8988T (cell line): ENCODE measurements at places on chromosomes 7 and 10.

DNA sequence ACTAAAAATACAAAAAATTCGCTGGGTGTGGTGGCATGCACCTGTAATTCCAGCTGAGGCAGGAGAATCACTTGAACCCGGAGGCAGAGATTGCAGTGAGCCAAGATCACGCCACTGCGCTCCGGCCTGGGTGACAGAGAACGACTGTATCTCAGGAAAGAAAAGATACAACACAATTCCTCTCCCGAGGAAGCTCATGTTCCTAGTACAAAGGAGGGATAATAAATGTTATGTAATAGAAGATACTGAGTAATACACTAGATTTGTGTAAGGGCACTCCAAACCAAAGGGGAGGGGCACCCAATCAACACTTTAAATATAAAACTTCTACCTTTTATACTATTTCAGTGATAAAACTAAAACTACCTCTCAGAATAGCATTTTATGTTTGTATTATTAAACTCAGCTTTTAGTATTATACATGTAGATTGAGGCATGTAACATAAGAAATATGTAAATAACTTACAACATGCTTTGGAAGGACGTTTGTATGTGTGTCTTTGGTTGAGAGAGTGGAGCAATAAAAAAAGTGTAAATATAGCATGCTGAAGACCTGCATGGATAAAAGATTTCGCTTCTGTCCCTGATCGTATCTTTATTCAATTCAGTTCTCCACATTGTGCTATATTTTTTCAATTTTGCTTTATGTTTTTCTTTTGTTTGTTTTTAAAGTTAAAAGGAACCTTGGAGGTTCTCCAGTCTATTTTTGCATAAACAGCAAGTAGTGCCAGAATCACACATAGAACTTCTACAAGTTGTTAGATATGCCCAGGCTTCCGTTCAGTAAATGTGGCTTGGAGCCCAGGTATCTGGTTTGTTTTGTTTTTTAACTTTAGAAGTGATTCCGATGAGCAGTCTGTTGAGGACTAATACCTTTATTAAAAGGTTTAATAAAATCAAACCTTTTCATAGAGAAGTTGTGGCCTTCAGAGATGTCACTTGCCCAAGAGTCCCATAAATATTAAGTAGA, 71.9 kb downstream of the WAC start:
- no peak for DNase-seq

- no peak for DNase-seq
These were observed 80.0 kb downstream of the RBM33 start for GRCh38 chr7:155724327-155725005.

DNA sequence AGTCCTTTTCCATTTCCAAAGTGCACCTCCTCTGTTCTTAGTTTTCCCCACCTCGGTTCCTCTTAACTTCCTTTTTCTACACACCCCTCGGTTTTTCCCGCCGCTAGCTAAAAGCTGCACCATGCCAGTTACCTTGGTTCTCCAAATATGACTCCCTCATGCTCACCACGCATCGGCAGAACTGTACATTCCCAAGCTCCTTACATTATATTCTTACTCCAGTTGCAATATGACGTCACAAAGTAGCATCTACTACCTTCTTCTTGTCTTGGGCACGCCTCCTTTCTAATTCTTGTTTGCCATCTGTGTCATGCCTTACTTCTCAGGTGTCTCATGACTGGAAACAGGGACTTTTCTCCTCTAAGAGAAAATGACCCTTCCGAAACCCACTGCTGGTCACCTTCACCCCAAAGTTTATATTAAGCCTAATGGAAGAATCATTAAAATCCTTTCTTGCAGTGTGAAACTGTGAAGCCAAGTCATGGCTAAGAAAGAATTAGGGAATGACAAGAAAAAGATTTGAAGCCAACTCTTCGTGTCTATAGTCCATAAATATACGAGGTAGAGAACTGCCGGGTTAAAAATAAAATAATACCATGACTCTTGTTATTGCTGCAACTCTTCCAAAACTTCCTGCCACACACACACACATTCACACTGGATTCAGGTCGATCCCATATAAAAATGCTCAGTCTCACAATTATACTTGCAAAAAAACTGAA, 1.7 kb downstream of the ESYT2 start:
- DNase-seq = no peak

DNA sequence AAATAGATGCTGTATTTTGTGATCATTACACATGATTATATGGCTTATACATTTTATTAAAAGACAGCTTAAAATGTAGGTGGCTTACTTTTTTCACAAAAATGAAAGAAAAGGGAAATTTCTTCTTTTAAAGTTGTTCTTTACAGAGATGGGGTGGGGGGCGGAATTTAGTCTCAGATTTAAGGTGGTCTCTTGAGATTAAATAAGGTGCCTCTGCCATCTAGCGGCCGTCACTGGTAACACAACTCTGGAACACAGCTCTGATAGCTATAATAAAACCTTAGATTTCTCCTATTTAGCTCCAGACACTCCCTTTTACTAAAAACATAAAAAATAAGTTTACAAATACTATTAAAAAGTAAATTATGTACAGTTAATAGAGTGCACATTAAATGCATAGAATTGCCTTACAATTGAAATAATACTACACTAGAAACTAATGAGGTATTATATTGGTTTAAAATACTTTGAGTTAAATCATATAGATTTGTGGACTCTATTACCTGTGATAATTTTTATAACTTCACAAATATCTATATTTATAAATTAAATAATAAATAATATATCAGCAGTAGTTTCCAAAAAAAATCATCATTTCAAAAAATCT, 210.9 kb downstream of the DGKB start:
- DNase-seq = no peak

DNA sequence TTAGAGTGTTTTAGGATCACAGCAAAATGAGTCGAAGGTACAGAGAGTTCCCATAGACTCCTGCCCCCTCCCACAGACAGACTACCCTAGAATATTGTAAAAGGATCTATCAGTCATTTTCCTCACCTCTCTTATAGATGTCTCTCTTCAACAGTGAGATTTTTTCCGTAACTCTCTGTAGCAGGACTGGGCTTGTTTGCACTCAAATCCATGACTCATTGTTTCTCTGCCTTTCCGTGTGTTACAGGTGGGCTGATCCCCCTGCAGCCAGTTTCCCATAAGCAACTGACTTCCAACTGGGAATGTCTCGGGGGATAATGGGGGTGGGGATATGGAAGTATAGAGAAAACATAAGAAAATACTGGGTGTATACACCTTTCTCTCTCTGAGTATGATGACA, 921.0 kb downstream of the GATA3 start:
- no peak for DNase-seq

DNA sequence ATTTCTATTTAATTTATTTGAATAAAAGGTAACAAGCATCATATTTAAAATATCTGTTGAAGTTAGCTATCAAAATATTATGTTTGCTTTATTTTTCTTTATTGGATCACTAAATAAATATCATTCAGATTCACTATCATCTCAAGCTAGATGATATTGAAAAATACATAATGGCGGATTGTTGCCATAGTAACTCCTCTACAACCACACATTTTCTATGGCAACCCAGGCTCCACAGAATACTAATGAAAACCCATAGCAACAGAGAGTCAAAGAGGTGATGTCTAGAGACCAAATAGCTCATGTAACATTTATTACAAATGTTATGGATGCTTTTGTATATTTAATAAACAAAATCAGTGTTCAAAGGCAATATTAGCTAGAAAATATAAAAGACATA, 148.9 kb upstream of the CDK1 start:
- DNase-seq = no peak

DNA sequence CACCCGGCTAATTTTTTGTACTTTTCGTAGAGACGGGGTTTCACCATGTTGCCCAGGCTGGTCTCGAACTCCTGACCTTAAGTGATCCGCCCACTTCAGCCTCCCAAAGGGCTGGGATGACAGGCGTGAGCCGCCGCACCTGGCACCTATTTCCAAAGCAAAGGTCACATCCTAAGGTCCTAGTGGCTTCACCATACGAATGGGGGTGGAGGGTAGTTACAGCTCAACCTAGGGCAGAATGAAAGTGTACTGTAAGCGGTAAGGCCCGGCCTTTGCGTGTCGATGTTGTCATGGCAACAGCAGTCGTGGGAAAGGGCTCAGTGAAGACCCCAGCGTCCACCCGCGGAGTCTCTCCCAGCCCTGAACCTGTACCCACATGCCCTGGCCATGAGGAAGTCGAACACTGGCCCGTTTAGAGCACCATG, 1.6 kb upstream of the COX19 start:
- no peak for DNase-seq

DNA sequence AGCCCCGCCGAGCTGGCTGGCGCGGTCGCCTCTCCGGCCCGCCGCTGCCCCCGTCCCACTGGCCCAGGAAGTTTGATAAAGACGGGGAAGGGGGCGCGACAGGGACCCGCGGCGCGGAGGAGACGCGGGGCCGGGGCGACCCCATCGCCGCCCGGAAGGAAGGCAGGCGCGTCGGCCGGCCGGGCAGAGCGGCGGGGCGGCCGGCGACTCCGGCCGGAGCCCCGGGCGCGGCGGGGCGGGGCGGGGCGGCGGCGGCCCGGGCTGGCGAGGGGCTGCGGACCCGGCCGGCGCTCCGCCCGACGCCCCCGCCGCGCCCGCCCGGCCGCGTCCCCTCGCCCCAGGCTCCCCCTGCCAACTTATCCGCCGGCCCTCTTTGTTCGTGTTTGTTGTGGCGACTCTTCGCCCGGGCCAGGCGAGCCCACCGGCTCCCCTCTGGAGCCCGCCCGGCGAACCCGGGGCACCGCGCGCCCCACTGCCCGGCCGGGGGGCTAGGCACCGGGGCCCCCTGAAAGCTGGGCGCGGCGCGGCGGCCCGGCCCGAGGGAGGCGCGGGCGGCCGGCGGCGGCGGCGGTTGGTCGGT, 571 bp downstream of the KDM7A start:
- DNase-seq = no peak

- DNase-seq = no peak
These were observed 6.5 kb upstream of the CRHR2 start for GRCh38 chr7:30688718-30689221.

- no peak for DNase-seq
These were observed 79.9 kb upstream of the SLC26A5 start for GRCh38 chr7:103525937-103526336.

DNA sequence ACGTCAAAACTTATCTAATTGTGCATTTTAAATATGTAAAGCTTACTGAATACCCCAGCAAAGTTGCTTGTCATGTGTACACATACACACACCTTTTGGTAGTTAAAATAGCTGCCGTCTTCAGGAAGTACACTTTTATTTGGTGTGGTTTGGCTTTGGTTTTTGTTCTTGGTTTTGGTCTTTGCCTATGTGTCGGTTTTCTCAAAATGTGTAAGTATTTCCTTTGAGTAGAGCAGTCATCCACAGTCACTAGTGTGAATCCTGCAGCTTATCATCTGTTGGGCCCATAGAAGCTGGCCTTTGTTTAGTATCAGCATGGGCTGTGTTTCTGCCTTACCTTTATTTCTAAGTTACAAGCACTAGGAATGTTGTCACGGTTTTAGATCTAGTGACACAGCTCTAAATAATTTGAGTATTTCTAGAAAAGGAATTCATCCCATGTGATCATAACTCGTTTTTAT, 35.3 kb downstream of the NET1 start:
- no peak for DNase-seq

DNA sequence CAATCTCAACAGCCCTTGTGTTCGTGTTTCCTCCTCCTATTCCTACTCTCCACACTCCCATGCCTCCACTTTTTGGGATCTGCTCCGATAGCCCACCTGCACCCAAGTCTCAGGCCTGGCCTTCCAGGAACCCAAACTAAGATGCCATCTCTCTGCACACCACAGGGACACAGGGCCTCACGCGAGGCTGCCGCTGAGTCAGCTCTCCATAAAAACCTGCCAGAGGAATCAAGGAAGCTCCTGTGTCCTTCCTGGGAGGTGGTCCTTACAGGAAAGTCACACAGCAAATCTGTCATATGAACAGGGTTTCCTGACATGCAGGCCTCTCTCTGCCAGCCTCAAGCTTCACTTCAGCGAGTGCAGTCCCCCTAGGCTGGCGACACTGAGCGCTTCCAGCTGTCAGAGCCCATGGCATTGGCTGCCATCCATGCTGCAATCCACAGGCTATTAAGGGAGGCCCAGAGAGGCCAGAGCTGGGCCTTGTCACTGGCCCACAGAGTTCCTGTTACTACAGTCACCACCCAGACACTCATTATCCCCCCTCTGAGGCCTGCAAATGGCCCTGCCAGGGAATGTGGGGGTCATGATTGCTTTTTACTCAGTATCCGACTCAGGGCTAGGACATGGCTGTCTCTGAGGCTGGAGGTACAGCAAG, 151.4 kb downstream of the OAT start:
- DNase-seq = no peak

GRCh38 chr10:124168991-124169802, 75.8 kb upstream of the CHST15 start:
- no peak for DNase-seq

- no peak for DNase-seq
These were observed 62.2 kb downstream of the CYP51A1 start for GRCh38 chr7:92072121-92072520.

- peak; percentile 37 for DNase-seq
These were observed 57.6 kb downstream of the MMRN2 start for GRCh38 chr10:86899670-86900276.

GRCh38 chr10:29688230-29688661, 53.5 kb upstream of the SVIL start:
- DNase-seq = no peak
